ENCODE measurements at places on chromosomes 2 and 18.

DNA sequence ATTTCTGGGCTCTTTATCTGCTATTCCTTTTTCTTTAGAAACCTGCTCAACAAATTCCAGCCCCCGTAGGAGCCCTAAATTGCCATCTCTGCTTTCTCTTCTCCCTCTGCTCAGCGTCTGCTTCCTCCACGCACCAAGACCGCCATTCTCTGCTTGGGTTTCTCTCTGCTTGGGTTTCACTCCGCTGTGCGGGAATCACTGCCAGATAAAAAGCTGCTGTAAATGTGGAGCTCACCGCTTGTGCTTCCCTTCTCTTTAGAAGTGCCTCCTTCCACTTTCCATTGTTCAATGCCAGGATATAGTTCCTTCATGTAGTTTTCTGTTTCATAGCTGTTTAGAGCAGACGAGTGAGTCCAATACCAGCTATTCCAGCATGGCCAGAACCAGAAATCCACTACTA, 45.9 kb downstream of the TMEM237 start:
- no peak for DNase-seq

- DNase-seq, result no peak
Measured at GRCh38 chr2:27306573-27307286, 1.5 kb downstream of the UCN start.

DNA sequence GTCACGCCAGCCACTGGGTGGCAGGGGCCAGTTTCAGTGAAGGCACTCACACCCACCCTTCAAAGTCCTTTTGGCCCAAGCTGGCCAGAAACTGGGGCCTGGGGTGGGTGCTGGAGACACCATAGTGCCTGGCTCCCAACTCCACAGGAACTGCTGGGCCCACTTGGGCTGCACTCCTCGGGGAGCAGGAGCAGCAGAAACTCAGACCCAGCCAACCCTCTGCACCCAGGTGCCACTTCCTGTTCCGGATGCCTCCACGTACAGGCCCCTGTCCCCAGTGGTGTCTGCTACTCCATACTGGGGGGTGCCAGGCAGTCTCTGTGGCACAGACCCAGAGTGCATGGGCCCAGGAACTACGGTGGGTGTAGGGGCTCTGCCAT, 42.5 kb upstream of the ZNF519 start:
- DNase-seq, result no peak

DNA sequence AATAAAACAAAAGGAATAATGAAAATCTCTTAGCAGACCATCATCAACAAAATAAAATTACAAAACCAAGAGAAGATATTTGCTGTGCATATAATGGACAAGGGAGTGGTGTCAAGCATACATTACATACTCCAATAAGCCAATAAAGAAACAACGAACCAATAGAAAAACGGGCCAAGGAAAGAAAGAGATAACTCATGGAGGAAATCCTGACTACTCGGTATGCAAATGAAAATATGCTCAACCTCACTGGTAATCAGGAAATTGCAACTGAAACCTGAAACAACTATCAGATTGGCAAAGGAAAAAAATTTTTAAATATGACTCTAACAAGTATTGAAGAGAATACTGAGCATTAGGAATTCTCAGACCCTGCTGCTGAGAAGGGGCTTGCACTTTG, 84.7 kb downstream of the BCL2 start:
- DNase-seq, result no peak

DNA sequence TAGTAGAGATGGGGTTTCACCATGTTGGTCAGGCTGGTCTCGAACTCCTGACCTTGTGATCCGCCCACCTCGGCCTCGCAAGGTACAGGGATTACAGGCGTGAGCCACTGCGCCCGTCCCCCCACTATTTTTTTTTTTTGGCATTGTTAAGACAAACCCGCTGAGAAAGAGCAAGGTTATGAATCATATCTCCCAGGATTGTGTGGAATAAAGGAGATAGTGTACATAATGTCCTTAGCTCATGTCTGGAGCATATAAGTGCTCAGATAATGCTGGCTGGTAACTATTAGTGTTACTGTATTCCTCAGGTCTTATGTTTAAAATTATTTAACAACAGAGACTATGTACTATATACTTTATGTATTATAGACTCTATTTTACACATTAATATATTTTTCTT, 36.0 kb downstream of the TTC27 start:
- DNase-seq, result no peak

DNA sequence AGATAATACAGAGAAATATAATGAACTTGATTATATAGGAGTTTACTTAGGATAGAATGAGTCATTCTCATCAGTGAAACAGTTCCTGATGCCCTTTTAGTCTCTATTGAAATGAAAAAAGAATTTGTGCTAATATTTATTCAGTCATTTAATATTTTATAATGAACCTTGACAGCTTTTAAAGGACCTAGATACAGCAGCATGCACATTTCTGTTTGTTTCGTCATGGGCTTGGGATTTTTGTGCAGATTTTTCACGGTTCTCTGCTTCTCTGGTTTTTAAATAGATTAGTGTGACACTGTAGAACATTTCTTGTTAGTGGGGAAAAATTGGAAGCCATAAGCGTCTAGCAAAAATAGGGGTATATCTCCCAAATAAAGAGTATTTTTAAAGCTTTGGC, 60.7 kb downstream of the NABP1 start:
- no peak for DNase-seq

DNA sequence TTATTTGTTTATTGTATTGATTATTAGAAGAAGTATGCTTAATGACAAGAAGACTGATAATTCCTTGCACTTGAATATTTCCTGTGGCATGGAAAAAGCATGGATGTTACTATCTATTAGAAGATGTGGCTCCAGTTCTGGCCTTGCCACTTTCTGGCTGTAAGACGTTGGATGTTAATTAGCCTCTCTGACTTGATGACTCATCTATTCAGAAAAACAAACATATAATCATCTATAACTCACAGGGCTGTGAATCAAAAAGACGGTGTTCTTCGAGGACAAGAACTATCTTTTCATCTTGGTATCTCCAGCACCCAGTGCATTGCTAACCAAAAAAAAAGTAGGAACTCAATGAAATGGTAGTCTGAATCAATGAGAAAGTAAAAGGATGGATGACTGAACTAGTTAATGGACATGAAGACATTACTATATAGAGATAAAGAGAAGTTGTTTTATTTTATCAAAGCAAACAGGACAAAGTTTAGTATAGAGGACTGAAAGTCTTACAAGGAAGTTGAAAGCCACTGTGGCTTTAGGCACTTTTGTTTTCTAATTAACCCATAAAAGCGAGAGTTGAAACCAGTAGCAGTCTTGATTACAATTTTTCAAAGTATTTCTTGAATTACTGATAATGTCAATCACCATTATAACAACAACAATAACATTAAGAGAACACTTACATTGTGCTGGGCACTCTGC, 145.3 kb downstream of the RND3 start:
- no peak for DNase-seq

- DNase-seq, result peak; percentile 55
Measured at GRCh38 chr2:190511104-190511503, 23.4 kb downstream of the NEMP2 start.

- DNase-seq, result peak; percentile 76
Measured at GRCh38 chr2:101387151-101387834, at the start of gene CREG2. CREG2 (minus strand) TSS chr2:101387503; CDS start chr2:101387457, 46 bp downstream.

DNA sequence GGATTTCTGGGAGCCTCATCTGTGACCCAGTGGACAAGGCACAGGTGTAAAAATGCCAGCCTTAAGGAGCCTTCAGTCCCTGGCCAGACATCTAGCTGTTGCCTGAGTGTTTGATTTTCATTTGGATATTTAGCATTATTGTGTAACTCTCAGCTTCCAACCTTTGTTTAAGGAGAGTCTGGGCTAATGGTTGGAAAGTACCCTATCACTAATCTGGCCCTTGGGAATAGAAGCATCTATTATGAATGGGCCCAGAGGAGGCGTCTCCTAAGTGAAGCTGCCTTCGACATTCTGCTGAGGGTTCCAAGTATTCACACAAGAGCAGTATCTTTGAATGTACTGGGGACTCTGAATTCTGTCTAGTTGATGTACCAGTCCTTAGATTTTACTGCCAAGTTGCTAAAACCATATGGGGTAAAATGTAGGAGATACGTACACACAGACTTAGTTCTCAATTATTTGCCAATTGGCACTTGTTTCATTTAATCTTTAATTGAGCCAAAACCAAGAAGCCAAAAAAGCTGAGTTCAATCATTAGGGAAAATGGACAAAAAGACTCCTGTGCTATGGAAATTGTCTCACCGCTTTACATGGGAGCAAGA, 7.2 kb upstream of the ANKRD29 start:
- no peak for DNase-seq

DNA sequence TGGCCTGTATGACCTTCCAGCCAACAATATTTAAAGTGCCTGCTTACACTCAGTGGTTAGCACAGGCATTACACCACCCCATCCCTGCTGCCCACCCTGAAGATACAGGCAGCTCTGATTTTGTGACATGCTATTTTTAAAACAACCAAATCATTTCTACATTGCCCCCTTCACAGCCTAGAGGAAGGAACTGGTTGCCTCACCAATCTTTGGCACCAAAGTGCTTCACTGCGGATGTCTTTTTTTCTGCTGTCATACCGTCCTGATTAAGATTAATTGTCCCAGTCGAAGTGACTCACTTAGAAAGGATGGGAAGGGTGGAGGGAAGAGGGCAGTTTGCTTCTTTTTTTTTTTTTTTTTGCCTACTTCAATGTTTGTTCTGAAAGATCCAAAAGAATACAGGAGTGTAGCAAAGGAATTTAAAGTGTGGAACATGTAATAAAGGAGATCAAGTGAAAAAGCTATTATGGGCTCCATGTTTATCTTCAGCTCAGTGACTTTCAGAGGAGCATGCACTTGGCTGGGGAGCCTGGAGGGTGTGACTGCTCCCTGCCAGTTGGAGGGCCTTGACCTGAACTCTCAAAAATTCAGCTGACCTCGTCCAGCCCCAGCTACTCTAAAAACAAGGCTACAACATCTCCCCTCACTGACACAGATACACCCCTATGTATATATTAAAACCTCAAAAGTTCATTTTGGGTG, 501.1 kb upstream of the TNP1 start:
- DNase-seq, result peak; percentile 96

- no peak for DNase-seq
Measured at GRCh38 chr2:153222231-153223165, 256.1 kb downstream of the RPRM start.

DNA sequence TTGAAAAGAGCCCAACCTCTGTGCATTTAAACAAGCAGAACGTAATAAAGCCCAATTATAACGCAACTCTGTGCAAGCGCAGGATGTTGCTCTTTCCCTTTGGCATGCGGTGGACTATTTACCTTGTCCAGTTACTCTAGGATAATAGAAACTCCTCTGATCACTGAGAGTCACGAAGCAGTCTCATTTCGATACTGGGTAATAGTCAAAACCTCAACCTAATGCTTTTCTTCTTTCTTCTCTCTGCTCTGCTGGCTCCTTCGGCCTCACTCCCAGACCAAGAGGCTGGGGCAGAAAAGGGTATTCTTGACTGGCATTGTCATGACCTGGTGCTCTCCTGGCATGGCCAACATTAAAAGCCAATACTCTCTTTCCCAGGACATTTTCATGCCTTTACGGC, 89.7 kb upstream of the GCFC2 start:
- no peak for DNase-seq

GRCh38 chr18:76822506-76823160, at the start of gene ZNF236:
ZNF236 (plus strand) TSS chr18:76822557; CDS start chr18:76822608, 51 bp downstream.
- DNase-seq, result peak; percentile 76

DNA sequence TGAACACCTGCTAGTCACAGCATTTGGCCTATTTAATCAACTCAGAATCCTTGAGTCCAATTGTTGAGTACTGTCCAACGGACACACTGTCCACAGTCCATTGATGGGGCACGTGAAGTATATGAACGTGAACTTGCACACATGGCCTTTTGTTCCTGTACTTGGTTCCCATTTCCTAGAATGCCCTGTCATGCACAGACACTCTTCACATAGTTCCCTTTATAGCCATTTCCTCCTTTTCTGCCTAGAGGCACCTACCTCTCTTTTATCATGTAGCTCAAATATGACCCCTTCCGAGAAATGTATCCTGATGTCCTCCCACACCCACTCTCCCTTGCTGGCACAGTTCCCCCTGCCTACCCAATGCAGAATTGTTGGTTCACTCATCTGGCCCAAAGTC, 8.7 kb upstream of the CRYGA start:
- DNase-seq, result no peak

DNA sequence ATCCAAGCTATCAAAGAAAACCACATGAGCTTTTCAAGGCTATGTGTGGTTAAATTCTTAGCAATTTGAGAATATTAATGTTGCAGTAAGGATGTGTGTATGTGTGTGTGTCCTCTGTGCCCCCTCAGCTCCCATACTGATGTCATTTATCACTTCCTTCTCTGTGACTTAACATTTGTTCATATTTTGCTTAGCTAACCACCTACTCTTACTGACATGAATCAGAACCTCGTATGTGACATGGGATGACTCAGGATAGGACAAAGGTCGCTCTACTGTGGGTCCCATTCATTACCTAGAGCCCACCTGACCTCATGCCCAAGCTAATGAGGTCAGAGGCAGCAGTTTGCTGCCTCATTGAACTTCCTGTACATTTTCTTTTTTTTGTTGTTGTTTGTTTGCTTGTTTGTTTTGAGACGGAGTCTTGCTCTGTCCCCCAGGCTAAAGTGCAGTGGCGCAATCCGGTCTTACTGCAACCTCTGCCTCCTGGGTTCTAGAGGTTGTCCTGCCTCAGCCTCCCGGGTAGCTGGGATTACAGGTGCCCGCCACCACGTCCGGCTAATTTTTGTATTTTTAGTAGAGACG, 36.3 kb downstream of the MOGAT1 start:
- DNase-seq, result peak; percentile 85

- DNase-seq, result peak; percentile 99
Measured at GRCh38 chr2:97645695-97646629, at the start of gene COX5B. COX5B (plus strand) TSS chr2:97646062; CDS start chr2:97646087, 25 bp downstream.

DNA sequence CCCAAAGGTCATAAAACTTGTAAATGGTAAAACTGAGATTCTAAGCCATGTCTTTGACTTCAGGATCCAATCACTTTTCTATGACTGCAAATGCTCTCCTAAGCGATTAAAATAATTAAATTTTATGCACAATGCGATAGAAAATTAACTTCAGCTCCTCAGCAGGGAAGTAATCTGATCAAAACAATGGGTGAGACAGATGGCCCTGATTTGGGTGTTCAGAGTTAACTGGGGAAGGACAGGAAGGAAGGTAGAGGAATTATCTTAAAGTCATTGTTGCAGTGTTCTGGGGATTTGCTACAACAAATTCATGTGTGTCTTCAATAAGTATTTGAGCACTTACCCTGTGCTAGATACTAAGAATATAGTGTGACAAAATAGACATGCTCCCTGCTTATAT, 446.0 kb upstream of the MEX3C start:
- no peak for DNase-seq

DNA sequence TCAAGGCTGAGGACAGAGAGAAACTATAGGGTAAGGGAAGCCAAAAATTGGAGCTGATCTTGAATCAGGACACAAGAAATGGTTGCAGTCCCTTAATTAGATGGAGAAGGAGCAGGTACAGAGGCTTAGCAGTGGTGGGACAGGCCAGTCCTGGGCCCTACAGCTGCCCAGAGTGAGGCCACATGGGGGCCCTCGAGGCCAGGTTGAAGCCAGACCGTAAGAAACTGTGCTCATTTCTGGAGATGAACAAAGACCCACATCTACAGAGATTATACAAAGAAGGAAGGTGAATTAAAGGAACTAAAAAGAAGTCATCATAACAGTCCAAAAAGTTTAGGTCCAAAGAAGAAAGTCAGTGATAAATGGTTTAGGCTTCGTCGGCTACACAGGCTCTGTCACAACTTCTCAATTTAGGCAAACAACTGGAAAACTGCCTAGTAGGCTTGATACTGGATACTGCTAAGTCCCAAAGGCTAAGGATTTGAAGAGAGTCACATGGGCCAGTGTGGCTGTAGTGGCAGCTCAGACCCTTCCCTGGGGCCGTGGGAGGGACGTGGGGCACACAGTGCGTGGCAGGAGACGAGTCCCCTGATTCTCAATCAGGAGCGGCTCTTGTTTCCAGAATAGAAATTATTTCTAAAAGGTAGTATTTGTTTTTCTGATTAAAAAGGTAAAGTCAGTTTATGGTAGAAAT, 50.4 kb upstream of the CNGA3 start:
- peak; percentile 10 for DNase-seq

All from EH (cell line).